ENCODE measurements at places on chromosomes 5 and 9. TPM values are rescaled to one million over a fixed set of nuclear protein-coding genes. Genes with fewer than 3 reads are reported as not detected.

DNA sequence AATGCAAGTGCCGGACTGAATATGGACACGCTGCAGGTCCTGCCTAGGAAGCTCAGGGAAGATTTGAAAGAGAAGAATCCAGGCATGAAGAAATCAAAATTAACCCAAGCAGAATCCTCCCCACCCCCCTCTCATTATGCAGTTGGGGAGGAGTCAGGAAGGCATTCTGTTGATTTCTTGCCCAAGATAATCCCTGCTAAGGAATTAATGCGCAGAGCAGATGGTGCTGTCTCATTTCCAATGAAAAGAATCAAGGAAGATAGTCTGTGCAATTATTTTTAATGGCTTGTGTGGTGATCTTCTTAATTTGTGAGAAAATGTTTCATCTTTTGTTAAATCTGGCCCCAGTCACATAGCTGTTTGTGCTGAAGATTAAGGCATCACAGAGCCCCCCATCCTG, 145.0 kb downstream of the ZNF462 start:
- DNase-seq: no peak

DNA sequence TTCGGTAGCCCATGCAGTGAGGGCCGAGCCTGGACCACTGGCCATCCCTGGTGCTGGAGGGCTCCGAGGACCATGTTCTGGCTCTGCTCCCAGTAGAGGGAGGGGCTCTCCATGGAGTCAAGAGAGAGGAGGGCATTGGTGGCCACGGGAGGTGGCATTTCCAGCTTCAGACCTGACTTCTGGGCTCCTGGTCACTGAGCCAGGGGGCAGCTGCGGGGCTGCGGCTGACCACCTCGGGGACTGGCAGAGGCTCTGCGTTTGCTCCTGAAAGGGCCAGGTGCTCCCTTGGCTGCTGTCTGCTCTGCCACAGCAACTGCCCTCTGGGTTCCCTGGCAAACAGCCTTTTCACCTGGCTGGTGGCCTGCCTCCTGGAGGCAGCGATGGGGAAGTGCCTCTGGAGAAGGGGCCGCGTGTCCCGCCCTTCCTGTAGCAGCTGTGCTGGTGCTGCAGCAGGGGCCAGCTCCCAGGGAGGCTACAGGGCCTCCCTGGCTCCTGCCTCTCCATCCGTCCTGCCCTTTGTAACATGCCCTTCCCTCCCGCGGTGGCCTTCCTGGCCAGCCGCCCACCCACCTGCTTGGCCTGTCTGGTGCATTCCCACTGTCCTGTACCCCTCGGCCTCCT, 144.6 kb downstream of the CACNA1B start:
- no peak for DNase-seq

DNA sequence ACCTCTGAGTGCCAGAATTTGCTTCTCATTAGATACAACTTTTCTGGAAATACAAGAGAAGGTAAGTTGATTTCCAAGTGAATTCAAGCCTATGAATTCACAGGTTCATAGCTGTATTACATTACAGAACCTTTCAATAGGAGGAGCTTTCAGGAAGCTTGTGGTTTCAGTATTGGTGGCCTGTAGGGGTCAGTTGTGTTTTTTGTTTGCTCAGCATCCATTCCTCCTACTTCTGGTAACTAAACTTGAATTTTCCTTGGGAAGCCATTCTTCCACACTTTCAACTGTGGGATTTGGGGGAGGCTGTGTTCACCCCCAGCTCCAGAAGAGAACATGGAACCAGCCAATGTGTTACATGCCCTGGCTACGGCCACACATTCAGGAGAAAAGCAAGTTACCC, 5.6 kb upstream of the CYSTM1 start:
- no peak for DNase-seq

DNA sequence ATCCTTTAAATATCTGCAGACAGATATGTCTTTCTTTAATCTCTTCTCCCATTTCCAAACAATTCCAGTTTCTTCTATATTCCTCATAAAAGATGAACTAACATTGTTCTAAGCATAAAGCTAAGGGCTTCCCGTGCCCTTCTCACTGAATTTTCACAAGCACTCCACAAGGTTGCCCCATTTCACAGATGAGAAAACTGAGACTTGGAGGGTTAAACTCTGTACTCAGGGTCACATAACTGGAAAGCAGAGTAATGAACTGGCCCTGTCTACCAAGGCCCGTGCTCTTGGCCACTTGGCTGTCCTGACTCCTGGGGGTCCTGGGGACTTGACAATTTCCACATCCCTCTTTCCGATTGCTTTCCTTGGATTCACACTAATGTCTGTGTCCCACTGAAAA, 25.3 kb downstream of the KLF9 start:
- no peak for DNase-seq

- DNase-seq: no peak
Measured at GRCh38 chr9:132995879-132996278, 17.4 kb downstream of the GFI1B start.

Gene LECT2
- total RNA-seq: not detected

GRCh38 chr5:53011233-53011632, 22.1 kb downstream of the ITGA2 start:
- DNase-seq: no peak

Gene PCDHB13
- total RNA-seq: 0.51 TPM

- no peak for DNase-seq
Measured at GRCh38 chr5:18216016-18216415, 581.8 kb downstream of the TAF11L14 start.

DNA sequence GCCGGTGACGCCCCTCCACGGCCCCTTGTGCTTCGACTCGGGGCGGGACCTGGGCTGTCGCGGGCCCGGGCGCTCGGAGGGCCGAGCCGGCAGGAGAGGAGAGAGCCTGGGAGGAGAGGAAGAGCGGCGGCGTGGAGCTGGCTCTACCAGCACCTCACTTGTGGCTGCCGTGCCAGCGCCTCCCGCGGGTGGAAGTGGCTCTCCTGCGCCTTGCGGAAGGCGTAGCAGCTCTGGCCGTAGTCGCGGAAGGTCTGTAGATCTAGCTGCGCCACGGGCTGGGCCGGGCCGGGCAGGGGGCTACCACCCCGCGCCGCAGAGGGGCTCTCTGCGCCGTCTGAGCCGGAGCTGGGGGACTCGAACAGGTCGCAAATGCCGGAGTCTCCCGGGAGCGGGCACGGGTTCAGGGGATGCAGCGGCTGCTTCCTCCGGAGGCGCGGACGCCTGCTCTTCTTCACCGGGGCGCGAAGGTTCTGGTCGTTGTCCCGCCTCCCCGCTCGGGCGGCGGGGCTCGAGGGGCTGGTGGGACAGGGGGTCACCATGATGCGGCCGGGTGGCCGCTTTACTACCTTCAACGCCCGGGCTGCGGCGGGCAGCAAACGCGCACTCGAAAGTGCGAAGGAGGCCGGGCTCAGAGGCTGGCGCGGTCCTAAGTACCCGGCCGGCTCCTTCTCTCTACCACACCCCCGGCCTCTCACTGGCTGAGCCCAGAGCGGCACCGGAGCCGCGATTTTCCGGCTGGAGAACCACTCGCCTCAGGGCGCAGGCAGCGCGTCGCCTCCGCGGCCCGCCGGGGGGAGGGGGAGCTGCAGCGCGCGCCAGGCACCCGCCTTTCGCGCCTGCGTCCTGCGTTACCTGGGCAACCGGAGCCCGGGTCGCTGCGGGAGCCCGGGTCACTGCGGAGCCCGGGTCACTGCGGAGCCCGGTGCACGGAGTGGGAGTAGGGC, at the start of gene CCNO:
TSS of gene CCNO (minus strand) at position 624 of the 944 bp plus-strand sequence. CDS start at position 539, 85 bp downstream.
- no peak for DNase-seq

Gene GLE1
- total RNA-seq: 15.7 TPM

GRCh38 chr5:96468956-96469355, 35.9 kb upstream of the PCSK1 start:
- no peak for DNase-seq

DNA sequence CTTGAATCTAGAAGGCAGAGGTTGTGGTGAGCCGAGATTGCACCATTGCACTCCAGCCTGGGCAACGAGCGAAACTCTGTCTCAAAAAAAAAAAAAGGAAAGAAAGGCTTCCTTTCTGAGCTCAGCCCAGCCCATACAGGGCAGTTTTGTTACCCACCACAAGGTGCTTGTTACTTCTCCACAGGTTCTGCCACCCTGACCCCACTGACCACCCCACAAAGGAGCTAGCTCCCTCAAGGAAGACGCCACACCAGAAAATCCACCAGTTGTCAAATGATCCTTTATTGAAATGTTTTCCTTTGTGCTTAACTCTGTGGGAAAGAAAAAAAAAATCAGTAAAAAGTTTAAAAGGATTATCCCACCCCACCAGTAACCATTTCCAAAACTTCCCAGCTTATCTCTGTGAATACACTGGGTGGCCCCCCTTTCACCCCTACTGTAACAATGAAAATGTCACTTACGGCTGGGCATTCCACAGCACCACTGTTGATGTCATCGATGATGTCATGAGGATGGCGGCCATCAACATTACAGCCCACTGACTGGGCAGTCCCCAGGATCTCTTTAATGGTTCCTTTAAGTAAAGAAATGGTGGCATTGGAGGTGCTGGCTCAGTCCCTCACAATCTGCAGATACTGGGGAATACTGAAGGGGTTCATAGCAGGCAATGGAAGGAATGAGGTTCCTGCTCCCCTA, 3.6 kb downstream of the RPL12 start:
- no peak for DNase-seq

- DNase-seq: no peak
Measured at GRCh38 chr9:122819326-122819725, 9.1 kb downstream of the PDCL start.

Gene GDF9
- total RNA-seq: not detected

Gene MRPS27
- total RNA-seq: 63.0 TPM

DNA sequence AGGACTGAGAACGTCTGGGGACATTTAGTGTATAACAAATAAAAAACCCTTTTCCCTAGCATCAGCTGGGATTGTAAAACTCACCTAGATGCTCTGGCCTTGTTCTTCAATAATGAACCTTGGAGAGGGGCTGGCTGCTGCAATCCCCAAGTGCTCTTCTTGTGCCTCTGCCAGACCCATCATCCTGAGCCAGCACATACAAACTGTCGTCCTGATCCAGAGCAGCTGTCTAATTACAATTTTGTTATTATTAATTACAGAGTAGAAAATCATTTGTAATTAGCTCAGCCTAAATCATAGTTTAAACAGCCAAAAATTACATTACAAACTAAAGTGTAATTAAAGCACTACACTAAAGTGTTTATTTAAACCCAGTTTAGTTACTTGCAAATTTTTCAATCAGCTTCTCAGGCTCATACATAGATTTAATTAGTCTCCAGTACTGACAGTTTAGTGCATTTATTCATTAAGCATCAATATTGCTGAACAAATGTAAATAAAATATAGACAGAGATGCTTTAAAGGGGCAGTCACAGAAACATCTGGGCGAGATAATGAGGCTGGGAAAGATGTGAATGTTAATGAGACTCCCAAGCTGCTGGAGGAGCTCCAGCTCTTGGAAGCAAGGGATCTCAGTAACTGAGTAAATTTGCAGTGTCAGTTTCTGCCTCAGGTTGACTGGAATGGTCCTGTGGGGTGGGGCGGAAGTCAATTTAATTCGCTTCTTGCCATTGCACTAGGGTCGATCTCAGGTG, 632.3 kb upstream of the TLE4 start:
- DNase-seq: no peak

Gene STKLD1
- total RNA-seq: 0.26 TPM

DNA sequence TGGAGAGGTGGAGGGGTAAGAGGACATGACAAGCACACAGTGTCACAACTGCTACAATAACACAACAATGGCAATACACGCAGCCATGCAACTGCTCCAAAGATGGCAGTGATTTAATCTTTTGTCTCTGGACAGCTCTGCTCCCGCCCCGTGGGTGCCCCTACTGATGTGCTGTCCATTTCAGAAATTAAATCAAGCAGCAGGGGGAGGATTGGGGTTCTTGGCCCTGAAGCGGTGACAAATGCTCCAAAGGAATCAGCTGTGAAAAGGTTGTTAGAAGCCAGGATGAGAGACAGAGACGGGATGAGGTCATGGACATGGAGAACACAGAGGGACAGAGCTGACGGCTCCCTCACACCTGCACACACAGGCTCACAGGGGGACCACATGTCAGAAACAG, 22.6 kb downstream of the CNTFR start:
- no peak for DNase-seq

- peak; percentile 80 for DNase-seq
Measured at GRCh38 chr5:131548176-131548575, 86.9 kb downstream of the RAPGEF6 start.

DNA sequence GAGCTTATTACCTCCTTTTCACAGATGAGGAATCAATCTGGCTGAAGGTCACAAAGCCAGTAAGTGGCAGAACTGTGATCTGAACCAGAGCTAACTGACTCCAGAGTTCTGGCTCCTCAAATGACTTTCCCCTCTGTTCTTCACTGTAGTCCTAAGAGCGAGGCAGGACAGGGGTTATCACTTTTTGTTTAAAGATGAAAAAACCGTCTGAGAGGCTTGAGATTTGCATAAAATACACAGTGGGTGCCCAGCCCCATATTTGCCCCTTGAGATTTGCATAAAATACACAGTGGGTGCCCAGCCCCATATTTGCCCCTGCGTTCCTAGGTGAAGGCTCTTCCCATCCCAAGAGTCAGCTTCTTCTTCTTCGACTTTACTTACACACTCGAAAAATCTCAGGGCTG, 667 bp downstream of the FBXO10 start:
- DNase-seq: no peak

GRCh38 chr5:138726848-138727247, 26.4 kb upstream of the CTNNA1 start:
- DNase-seq: no peak

- DNase-seq: no peak
Measured at GRCh38 chr5:75529185-75529584, 17.5 kb downstream of the POLK start.

Gene DAPK1
- total RNA-seq: 28.2 TPM

GRCh38 chr5:73968729-73969128, 342.7 kb downstream of the ARHGEF28 start:
- DNase-seq: no peak

Gene ACER2
- total RNA-seq: 5.0 TPM

- no peak for DNase-seq
Measured at GRCh38 chr9:127712867-127713266, 2.6 kb downstream of the PTRH1 start.

DNA sequence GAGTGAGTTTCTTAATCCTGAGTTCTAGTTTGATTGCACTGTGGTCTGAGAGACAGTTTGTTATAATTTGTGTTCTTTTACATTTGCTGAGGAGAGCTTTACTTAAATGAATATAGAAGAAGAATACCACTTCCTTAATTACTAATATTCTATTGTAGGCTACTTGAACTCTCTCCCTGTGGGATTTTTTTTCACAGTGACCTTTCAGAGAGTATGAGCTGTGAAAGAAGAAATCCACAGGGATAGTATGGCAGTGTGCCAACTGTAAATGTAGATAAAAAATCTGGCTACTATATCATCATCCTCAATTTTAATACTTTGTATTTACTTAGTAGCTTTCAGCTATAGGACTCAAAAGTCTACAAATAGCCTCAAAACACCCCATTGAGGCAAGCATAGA, 67.3 kb downstream of the COMMD10 start:
- DNase-seq: peak; percentile 29

All from dermis microvascular lymphatic vessel endothelial cell (primary cell).